ENCODE measurements at places on chromosomes 7 and 10.

GRCh38 chr7:45583296-45583695 is 9.1 kb downstream of the ADCY1 start:
- no peak for DNase-seq

DNA sequence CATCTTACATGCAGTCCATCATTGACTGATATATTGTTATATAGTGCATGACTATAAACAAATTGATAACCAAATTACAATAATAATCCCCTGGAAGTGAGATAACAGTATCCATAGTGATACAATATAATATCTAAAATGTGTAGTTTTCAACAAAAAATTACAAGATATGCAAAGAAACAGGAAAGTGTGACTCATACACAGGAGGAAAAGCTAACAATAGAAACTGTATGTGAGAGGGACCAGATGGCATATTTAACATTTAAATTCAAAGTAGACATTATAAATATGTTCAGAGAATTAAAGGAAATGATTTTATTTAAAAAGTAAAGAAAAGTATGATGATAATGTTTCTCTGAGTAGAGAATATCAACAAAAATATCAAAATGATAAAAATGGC is 8.0 kb downstream of the OR9A2 start:
- DNase-seq = no peak

- no peak for DNase-seq
Measured at GRCh38 chr10:60920479-60920878, 23.5 kb downstream of the RHOBTB1 start.

DNA sequence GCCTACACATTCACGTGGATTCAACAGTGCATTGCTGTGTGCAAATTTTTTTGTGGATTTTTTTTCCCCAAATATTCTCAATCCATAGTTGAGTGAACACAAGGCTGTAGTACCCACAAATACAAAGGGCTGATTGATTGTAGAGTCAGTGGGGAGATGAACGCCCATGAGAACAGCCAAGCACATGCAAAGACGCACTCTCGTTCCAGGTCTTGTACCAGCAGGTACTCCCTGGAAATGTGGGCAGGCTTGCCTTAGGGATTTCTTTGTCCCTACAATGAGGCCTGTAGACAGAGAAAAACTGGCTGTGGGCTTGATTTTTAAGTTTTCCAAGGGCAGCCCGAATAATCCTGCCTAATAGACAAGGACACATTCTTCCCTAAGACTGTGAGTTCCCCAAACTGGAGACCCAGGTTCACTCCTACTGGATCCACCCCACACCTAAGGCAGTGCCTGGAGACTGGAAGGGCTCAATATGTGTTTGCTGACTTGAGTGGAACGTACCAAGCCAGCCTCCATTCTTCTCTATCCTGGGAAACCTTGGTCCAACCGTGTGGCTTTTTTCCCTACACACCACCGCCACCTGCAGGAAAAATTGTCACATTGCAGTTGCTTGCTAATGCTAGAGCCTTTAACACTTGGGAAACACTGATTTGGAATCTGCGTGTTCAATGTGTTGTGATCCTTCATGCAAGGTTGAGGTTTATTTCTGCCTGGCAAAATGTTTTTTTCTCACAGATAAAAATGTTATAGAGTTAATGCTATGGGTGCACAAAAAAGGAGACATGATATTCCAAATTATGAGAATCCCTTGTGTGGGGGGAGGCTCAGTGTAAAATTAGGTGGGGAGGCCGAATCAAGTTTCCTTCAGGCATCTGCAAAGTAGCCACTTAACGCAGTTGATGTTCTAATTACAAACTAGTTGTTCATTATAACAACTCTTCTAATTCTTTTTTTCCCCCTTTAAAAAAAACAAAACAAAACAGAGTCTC is 49.3 kb downstream of the PPP1R17 start:
- DNase-seq = no peak

- DNase-seq = no peak
Measured at GRCh38 chr7:155395176-155395797, 62.6 kb upstream of the EN2 start.

DNA sequence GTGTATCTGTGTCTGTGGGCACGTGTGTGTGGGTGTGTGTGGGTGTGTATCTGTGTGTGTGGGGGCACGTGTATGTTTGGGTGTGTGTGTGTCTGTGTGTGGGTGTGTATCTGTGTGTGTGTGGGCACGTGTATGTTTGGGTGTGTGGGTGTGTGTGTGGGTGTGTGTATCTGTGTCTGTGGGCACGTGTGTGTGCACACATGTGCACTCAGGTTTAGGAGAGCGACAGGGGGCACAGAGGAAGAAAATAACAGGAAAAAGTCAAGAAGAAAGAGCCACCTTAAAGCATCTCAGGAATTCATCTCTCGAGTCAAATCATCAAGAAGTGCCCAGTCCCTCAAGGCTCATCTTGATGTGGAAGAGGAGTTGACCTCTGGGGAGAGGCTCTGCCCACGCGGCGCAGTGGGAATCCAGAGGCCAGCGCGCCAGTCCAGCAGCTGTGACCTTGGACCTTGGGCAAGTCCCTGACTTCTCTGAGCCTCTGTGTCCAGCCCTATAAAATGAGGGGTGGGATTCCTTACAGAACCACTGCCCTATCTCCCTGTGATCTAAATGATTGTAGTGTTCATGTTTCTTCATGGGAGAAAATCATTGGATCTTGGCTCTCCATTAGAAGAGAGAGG is 147.8 kb downstream of the RGS10 start:
- no peak for DNase-seq

- no peak for DNase-seq
Measured at GRCh38 chr10:126663880-126664279, 6.6 kb downstream of the C10orf90 start.

GRCh38 chr10:82643601-82644000 is 768.6 kb downstream of the NRG3 start:
- no peak for DNase-seq

DNA sequence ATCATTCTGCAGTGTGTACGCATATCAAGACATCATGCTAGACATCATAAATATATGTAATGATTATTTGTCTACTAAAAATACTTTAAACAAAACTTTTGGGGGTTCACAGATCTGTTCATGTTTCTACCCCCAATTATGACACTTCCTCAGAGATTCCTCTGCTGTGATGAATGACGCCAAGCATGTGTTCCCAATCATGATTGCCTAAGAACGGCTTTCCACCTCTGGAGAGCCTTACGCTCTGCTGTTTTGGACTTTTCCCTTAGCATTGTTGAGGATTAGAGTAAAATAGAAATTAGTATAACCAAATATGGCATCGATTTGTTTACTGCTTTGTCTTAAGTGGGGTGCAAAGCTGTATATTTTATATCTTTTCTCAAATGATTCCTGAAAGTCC is 236.3 kb upstream of the IGFBP3 start:
- no peak for DNase-seq
